ENCODE measurements at places on chromosomes 4 and X.

GRCh38 chr4:121688261-121688660, 8.5 kb downstream of the ANXA5 start:
- no peak for DNase-seq

GRCh38 chrX:69815063-69815462, 199.2 kb downstream of the EDA start:
- no peak for DNase-seq

- no peak for DNase-seq
These were observed 41.5 kb downstream of the SMARCA5 start for GRCh38 chr4:143554728-143555597.

GRCh38 chr4:2792711-2793585, at the start of gene SH3BP2:
SH3BP2 (plus strand) TSS chr4:2793085; CDS start chr4:2820618, 27,533 bp downstream.
- peak; percentile 66 for DNase-seq

DNA sequence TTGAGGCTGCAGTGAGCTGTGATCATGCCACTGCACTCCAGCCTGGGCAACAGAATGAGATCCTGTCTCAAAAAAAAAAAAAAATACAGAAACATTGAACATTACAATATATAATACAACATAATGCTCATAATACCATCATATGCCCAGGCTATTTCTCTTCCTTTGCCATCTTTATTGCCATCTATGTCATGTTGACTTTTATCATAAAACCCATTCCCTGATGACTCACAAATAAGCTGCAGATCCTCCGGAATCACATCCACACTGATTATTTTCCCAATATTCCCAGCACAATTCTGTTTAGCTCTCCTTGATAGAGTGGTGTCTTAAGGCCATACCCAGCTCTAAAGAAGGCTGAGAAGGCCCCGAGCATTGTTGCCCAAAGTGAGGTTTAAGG, 9.2 kb upstream of the FBXW7 start:
- no peak for DNase-seq

GRCh38 chr4:62293551-62293950, 1093.4 kb downstream of the ADGRL3 start:
- no peak for DNase-seq

DNA sequence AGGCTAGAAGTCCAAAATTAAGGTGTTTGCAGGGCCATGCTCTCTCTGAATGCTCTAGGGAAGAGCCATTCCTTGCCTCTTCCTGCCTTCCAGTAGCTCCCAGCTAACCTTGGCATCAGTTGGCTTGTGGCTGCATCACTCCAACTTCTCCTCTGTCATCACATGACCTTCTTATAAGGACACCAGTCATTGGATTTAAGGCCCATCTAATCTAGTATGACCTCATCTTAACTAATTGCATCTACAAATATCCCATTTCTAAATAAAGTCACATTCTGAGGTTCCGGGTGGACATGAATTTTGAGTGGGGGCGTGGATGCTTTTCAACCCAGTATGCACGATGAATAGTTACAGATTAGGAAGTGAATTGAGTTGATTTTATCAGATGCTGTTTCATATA, 89.7 kb downstream of the DOCK11 start:
- no peak for DNase-seq

DNA sequence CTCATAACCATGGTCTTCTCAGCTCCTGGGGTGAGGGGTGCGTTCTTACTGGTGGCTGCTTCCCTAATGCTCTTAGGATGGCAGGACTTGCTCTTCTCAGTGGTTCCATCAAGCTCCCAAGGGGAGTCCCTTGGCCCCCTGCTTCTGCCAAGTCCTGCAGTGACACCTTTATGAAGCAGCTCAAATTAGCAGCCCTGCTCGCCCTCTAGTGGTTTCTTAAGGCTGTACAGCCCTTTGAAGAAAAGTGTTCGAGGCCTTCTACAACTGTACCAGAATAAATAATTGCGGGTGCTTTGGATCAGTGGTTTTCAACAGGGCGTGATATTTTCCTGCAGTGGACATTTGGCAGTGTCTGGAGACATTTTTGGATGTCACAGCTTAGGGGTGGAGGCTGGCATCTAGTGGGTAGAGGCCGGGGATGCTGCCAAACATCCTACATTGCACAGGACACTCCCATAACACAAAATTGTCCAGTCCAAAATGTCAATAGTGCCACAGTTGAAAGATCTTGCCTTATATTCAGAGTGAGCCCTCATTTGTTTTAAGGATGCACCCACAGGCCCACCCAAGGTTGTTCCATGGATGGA, 204.7 kb upstream of the S100G start:
- peak; percentile 14 for DNase-seq

- DNase-seq = no peak
These were observed 154.5 kb downstream of the MSN start for GRCh38 chrX:65821721-65822496.

- DNase-seq = no peak
These were observed 41.8 kb upstream of the TXK start for GRCh38 chr4:48175806-48176205.
